ENCODE measurements at places on chromosomes 7 and 10. TPM values are rescaled to one million over a fixed set of nuclear protein-coding genes. Genes with fewer than 3 reads are reported as not detected.

GRCh38 chr10:121322046-121322445 lies 276.2 kb downstream of the FGFR2 start:
- peaks cover 3% of the 10 kb centered on the region for H3K4me1 ChIP-seq
- H3K27ac ChIP-seq: no peak overlapping the region
- H3K36me3 ChIP-seq: peaks cover 7% of the 10 kb centered on the region
- H3K4me3 ChIP-seq: no peak overlapping the region
- no peaks in the 10 kb centered on the region for H3K27me3 ChIP-seq
- DNase-seq: no peak

GRCh38 chr10:30832749-30833627 lies 198.7 kb downstream of the ZNF438 start:
- H3K27me3 ChIP-seq: peaks cover 7% of the 10 kb centered on the region
- H3K27ac ChIP-seq: no peak overlapping the region
- no peaks in the 10 kb centered on the region for H3K36me3 ChIP-seq
- peaks cover 41% of the 10 kb centered on the region for H3K4me1 ChIP-seq
- DNase-seq: no peak

GRCh38 chr7:30918676-30919075 lies 7.0 kb downstream of the AQP1 start:
- no peaks in the 10 kb centered on the region for H3K36me3 ChIP-seq
- peak; percentile 8 for DNase-seq
- peaks cover 6% of the 10 kb centered on the region for H3K4me1 ChIP-seq

- no peaks in the 10 kb centered on the region for H3K4me1 ChIP-seq
- H3K36me3 ChIP-seq: peaks cover 21% of the 10 kb centered on the region
- H3K27ac ChIP-seq: no peak overlapping the region
Measured at GRCh38 chr7:130971297-130971696, 237.3 kb upstream of the KLF14 start.

- no peaks in the 10 kb centered on the region for H3K27me3 ChIP-seq
- H3K27ac ChIP-seq: no peak overlapping the region
- DNase-seq: no peak
- H3K36me3 ChIP-seq: no peaks in the 10 kb centered on the region
- no peak overlapping the region for H3K4me3 ChIP-seq
Measured at GRCh38 chr7:40538281-40538680, 403.5 kb downstream of the SUGCT start.

GRCh38 chr10:125538947-125539731 lies 143.8 kb downstream of the TEX36 start:
- no peaks in the 10 kb centered on the region for H3K36me3 ChIP-seq
- H3K27me3 ChIP-seq: peaks cover 3% of the 10 kb centered on the region
- H3K4me3 ChIP-seq: no peak overlapping the region
- no peaks in the 10 kb centered on the region for H3K4me1 ChIP-seq

DNA sequence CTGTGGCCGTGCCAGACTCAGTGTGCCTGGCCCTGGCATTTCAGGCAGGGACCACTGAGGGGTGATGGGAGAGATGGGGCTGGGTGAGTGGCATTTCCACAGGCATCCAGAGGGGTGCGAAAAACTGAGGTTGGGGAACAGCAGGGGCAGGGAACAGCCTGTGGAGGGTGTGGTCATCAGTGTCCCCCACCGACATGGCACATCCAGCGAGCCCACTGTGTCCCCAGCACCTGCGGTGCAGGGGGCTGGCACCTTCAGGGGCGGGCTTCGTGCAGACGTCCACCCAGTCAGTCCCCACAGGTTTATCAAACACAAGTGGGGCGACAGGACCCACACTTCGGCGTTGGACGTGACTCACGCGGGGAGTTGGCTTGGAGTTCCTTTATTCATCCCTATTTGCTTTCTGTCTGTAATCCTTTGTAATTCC lies 14.8 kb downstream of the CUX1 start:
- H3K27ac ChIP-seq: no peak overlapping the region
- DNase-seq: no peak
- peaks cover 2% of the 10 kb centered on the region for H3K4me1 ChIP-seq
- no peak overlapping the region for H3K4me3 ChIP-seq

- peaks cover 6% of the 10 kb centered on the region for H3K27me3 ChIP-seq
- H3K27ac ChIP-seq: no peak overlapping the region
Measured at GRCh38 chr7:44277851-44278250, 47.5 kb downstream of the CAMK2B start.

- H3K27ac ChIP-seq: no peak overlapping the region
- H3K27me3 ChIP-seq: peaks cover 7% of the 10 kb centered on the region
- peaks cover 10% of the 10 kb centered on the region for H3K4me1 ChIP-seq
- DNase-seq: no peak
- H3K4me3 ChIP-seq: no peak overlapping the region
- peaks cover 3% of the 10 kb centered on the region for H3K36me3 ChIP-seq
Measured at GRCh38 chr10:71864911-71865361, 13.9 kb upstream of the PSAP start.

DNA sequence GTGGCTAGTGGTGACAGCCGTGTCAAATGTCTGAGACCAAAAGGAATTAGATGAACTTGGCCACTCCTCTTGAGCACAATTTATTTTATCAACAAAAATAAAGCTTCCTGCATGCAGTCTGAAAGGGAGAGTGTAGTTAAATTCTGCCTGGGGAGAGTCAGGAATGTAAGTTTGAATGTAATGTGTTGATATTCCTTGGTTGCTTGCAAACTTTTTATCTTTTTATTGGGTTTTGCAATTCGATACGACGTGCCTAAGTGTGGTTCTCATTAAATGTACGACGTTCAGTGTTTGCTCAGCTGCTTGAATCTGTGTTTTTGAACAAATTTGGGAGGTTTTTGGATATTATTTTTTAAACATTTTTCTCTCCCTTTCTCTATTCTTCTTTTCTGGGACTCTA lies 839.9 kb downstream of the CCSER2 start:
- H3K27ac ChIP-seq: no peak overlapping the region
- no peaks in the 10 kb centered on the region for H3K36me3 ChIP-seq
- no peaks in the 10 kb centered on the region for H3K4me1 ChIP-seq
- peaks cover 1% of the 10 kb centered on the region for H3K27me3 ChIP-seq

- H3K27me3 ChIP-seq: no peaks in the 10 kb centered on the region
- no peak overlapping the region for H3K27ac ChIP-seq
- DNase-seq: no peak
- H3K36me3 ChIP-seq: no peaks in the 10 kb centered on the region
Measured at GRCh38 chr10:21097926-21098355, 200.8 kb upstream of the NEBL start.

DNA sequence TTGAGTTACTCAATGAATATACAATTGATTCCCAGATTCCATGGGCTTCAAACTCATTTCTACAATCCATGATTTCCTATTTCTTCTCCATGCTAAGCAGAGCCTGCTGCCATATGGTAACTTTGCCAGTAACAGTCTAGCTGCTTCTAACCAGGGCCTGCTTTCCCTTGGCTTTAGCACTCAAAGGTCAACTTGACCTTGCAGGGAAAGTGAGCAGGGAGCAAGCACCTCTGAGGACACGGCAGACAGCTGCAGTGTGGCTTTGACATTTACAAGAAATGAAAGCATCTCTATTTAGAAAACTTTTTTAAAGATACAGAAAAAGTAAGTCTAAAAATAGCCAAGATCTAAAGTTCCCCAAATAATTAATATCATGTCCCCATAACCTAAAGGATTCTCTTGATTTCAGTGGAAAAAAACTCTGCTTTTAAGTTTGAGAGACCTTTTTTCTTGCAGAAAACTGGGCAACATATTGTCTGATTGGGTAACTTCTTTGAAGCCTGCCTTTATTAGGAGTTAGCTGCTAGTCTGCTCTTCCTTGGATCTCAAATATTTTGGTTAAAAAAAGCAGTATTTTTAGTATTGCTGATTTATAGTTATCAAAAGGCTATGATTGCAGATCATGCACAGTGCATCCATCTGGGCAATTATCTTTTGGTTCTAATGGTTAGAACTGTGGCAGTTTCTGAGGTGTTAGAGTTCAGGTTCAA lies 257.9 kb downstream of the AHR start:
- H3K4me1 ChIP-seq: no peaks in the 10 kb centered on the region
- H3K4me3 ChIP-seq: no peak overlapping the region
- no peak for DNase-seq
- no peaks in the 10 kb centered on the region for H3K36me3 ChIP-seq
- H3K27me3 ChIP-seq: no peaks in the 10 kb centered on the region

PRPS1L1 gene
- not detected for total RNA-seq

AASS gene
- total RNA-seq: 37.0 TPM

MOGAT3 gene
- total RNA-seq: not detected

ITPRID1 gene
- total RNA-seq: not detected

Measured in glutamatergic neuron (in vitro differentiated cells).